ENCODE measurements at places on chromosomes 5 and 9.

DNA sequence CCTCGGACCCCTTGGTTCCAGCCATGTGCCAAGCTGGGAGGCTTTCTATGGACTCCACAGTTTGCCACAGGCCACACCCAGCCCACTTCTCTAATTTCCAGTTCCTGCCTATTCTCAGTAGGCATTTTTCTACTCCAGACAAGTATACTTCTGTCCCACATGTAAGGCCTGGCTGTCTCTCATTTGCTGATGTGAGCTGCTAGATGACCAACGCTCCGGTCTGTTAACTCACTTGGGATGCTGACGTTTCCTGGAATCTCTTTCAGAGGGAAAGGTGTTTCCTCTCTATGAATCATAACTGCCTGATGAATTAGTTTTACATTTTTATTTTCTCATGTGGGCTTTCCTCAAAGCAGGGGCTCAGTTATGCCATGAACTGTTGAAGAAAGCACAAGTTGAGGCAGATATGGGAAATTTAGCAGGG lies 36.3 kb downstream of the ERGIC1 start:
- DNase-seq: no peak

GRCh38 chr9:83059417-83059816 lies 3.5 kb downstream of the RASEF start:
- DNase-seq: no peak

- no peak for DNase-seq
Observed at GRCh38 chr5:2553611-2554010, 197.9 kb downstream of the IRX2 start.

GRCh38 chr9:127488946-127489345 lies 37.6 kb downstream of the LRSAM1 start:
- no peak for DNase-seq

GRCh38 chr5:94778732-94779131 lies 160.3 kb downstream of the SLF1 start:
- no peak for DNase-seq

DNA sequence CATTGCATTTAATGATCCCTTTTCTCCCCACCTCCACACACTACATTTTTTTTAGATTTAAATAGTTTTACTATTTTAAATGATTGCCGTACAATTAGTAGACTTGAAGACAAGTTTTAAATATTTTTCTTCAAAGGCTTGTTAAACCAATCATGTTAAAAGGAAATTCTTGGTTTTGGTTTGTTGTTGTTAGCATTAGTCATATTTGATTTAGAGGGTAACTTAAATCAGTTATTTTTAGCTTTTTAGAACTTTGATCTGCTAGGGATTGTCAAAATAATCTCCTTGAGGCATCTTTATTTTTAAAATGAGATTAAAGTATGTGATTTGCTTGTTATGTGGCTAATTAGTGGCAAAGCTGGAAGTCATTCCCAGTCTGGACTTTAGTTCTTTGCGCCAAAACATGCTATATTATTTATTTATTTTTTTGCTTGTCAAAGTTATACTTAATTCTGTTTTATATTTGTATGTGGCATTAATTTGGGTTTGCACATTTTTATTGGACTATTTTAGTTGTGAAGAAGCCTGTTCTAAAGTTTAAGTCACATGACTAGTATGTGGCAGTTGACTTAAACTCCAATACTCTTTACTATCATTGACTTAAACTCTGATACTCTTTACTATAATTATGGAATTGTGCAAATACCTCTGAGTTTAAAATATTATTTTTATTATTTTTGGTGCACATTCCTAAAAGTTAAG lies 14.7 kb downstream of the ITGA1 start:
- no peak for DNase-seq

DNA sequence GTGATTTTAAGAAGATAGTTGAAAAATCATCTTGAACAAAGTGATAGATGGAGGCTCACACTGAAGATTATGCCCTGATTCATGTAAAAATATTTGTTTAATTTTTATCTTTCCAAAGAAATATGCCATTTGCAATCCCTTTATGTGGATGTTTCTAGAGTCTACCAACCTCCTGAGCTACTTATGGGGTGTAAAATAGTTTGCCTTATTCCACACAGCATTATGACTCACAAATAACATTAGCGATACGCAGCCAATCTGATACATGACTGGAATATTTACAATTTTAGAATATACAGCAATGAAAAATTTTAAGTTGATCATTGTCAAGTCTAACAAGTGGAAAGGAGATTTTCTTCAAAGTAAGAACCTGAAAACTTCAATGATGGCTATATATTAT lies 327.5 kb downstream of the EDIL3 start:
- no peak for DNase-seq

GRCh38 chr9:127931092-127931881 lies 710 bp upstream of the PIP5KL1 start:
- no peak for DNase-seq

DNA sequence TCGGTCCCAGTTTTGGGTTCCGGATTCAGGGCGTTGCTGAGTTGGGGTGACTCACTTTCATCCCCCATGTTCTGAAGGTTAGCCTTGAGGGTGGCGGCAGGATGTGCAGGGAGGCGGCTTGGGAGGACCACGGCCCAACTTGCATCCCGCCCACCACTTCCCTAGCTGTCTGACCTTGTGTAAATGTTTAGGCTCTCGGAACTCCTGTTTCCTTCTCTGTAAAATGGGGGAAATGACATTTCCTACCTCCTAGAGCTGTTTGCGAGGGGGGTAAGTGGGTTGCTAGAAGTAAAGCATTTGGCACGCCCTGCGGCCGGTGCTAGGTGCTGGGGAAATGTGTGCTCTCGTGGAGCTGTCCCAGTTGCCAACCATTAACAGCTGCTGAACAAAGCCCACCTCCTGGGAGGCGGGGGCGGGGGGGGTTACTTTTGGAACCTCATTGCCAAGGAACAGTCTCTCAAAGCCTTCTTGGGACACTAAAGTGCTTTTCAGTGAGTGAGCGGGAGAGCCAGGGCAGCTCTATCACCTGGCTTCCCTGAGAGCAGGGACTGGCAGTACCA lies 27.5 kb downstream of the PTGES2 start:
- no peak for DNase-seq

GRCh38 chr9:89477384-89477783 lies 20.5 kb downstream of the SEMA4D start:
- peak; percentile 52 for DNase-seq

- DNase-seq: no peak
Observed at GRCh38 chr9:90256345-90256744, 386.3 kb downstream of the DIRAS2 start.

GRCh38 chr5:79235261-79235633 lies 684 bp upstream of the JMY start:
- DNase-seq: peak; percentile 75

GRCh38 chr5:126651013-126651577 lies 50.3 kb downstream of the PHAX start:
- DNase-seq: no peak

- DNase-seq: no peak
Observed at GRCh38 chr5:127094161-127094814, 21.0 kb upstream of the C5orf63 start.

DNA sequence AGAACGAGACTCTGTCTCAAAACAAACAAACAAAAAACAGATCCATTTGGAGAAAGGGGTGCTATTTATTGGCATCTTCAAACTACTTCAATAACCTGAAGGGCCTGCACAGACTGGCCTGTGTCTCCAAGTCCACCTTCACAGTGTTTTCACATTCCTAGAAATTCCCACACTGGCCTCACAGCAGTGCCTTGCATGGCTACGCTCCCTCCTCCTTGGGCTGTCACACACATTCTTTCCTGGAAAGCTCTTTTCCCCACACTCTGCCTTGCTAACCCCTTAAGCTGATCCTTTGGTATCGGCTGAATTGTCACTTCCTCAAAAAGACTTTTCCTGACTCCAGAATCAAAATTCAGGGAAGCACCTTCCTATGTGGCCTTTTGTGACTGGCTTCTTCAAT lies 19.8 kb downstream of the FAM151B start:
- no peak for DNase-seq

DNA sequence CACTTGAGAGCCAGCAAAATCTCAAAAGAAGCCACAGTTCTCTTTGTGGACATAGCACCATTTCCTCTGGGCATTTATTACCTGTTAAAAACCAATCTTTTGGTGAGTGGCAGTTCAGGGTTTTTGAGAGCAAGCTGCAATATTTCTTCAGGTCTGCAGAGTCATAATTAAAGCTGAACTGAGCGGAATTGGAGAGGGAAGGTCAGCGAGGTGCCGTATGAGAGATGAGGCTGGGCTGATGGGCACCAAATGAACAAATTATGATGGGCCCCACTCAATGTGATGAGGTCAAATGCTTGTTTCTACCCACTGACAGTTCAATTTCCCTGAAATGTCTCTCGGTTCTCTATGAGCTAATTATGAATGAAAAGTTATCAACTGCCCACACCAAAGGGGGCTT lies 231.9 kb downstream of the AP3B1 start:
- no peak for DNase-seq

- no peak for DNase-seq
Observed at GRCh38 chr5:1324719-1325190, 20.1 kb downstream of the CLPTM1L start.

GRCh38 chr9:2281803-2282185 lies 266.6 kb downstream of the SMARCA2 start:
- DNase-seq: no peak

DNA sequence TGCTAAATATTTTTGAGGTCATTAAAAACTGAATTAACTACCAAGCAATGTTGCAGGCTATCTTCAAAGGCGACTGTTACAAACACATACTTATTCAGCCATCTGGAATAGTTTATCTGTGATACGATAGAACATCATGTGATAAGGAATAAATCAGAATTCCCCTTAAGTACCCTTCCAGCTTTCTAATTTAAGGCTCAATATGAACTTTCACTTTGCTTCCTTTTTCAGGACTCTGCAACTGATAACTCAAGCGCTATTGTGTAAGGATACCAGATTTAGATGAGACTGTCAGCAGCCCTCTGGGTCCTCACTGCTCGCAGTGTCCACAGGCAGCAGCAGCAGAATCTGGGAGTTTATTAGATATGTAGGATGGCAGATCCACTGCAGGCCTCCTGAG lies 416.3 kb downstream of the SPATA31D1 start:
- DNase-seq: no peak

DNA sequence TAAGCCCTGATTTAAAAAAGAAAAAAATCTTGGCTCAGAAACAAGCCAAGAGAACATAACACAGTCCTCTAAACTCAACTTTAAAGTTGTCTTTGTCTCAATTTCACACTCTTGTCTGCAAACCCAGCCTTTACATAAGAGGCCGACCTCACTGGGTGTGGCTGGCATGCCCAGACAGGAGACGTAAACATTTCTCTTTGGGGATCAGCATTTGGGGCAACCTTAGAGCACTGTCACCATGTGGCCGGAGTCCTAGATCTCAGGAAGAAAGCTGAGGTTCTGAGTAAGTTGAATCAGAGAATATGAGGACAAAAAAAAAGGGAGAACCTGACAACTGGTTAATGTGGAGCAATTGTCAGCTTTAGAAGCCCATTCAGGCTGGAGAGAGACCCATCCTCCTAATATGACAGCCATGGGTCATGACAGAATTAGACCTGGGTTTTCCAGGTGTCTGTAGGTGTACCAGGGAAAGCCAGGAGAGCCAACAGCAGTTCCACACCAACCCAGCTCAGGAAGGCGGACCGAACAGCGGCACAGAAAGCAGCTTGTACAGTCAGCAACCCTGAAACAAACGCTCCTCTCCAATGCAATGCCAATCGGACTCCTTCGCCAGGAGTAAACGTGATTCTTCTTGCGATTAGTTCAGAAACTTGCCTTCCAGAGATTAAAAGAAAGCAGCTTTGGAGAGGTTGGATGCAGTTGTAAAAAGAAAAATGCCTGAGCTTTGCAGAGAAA lies 97.9 kb upstream of the MAP3K1 start:
- no peak for DNase-seq

GRCh38 chr9:130432362-130432761 lies 12.4 kb upstream of the ASS1 start:
- no peak for DNase-seq

DNA sequence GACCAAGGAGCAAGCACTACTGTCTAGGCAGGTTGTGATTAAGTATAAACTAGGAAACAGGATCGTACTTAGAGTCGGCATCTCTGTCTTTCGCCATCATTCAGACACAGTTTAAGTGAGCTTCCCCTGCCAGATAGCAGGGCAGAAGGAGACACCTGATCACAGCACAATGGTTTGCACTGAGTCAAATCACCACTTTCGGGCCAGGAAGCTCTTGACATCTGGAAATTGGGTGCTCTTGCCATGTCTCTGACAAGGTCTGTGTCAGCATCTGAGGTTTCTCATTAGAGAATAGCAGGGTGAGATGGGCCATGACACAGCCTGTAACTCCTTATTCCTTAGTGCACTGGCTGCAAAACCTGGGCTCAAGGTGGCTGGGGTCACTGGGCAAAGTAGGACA lies 8.3 kb downstream of the ADRB2 start:
- peak; percentile 45 for DNase-seq

GRCh38 chr9:38651400-38652042 lies 31.1 kb upstream of the ANKRD18A start:
- no peak for DNase-seq

GRCh38 chr5:68555907-68556681 lies 340.5 kb downstream of the PIK3R1 start:
- no peak for DNase-seq

- DNase-seq: peak; percentile 72
Observed at GRCh38 chr9:114805670-114806525, at the start of gene TNFSF15. Gene TNFSF15 (minus strand): TSS chr9:114806039. CDS start chr9:114806012, 27 bp downstream.

DNA sequence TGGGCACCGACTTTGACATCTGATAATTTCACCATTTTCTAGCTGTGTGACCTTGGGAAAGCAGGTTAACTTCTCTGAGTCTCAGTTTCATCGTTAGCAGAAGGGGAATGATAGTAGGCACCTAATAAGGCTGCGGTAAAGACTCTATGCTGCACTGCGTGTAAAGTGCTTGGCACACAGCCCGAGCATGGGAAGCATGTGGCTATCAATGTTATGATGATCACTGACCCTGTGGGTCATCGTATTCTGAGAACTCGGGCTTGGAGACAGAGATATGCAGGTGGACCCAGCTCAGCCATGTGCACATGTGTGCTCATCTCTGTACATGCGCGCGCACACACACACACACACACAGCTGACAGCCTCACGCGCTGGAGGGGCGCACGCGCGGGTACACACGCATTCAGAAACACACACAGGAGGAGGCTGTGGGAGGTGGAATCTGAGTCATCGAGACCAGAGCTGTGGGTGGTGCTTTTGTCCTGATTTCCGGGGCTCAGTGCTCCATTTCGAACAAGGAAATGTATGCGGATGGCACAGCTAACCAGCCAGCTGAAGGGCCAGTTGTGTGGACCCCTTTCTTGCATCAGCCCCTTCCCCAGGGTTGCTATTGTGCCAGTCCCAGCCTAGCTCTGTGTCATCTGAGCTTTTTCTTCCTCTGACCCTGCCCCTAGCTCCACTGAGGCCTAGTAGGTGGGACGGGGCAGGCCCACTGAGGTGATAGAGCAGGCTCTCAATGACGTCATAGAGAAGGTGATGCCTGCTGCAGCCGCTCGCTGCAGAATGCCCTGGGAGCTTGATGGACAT lies 11.1 kb upstream of the ARAP3 start:
- peak; percentile 89 for DNase-seq

GRCh38 chr5:151223447-151224264 lies at the start of gene CCDC69:
Gene CCDC69 (minus strand): TSS chr5:151224092. CDS start chr5:151223970, 122 bp downstream.
- peak; percentile 72 for DNase-seq

- DNase-seq: no peak
Observed at GRCh38 chr5:169663537-169663936, 26.5 kb downstream of the DOCK2 start.

GRCh38 chr5:100901821-100902341 lies 1.2 kb downstream of the ST8SIA4 start:
- peak; percentile 76 for DNase-seq

Measured in activated CD4-positive, alpha-beta T cell treated with anti-CD3 and anti-CD28 coated beads, Interleukin-2, amount 50 U/mL, for 16 hours (primary cell).